NCI-H1694 treated with DMSO at 0.1 percent for 48 hours (cell line): ENCODE measurements at places on chromosomes 3 and 15.

- DNase-seq: no peak
Measured at GRCh38 chr3:853489-853888, 239.3 kb upstream of the CNTN6 start.

DNA sequence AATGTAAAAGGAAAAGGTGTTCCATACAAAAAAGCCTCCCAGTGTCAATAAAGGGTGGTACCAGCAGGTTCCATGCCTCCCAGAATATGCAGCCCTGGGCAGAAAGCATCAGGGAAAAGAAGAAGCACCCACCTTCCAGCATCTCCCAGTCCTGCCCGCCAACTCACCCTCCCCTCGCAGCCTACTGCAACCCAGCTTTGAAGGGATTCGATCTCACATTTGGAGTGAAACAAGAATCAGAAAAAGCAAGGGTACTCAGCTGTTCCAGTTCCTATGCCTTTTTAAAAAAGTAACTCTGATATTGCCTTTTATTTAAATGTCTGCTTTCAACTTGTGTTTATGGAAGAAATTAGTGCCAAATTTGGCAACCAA is 166.9 kb downstream of the ADAMTS17 start:
- DNase-seq: no peak

GRCh38 chr3:175484666-175485065 is 625.5 kb downstream of the NAALADL2 start:
- DNase-seq: no peak

DNA sequence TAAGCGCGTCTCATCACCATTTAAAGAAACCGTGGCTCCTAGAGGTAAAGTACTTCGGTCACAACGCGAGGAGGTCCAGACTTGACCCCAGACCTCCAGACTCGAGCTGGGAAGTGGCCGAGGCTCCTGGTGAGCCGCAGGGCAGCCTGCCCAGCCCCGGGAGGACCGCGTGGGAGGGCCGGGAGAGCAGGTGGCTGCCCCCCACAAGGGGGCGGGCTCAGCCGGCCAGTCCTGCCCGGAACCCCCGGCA is at the start of gene SLC27A2:
Gene SLC27A2, plus strand, starts transcription at position 228 of the 250 bp plus-strand sequence. CDS start 232 bp downstream, outside the sequence.
- DNase-seq: no peak
